ENCODE measurements at places on chromosomes 7 and 10. TPM values are rescaled to one million over a fixed set of nuclear protein-coding genes. Genes with fewer than 3 reads are reported as not detected.

The HACD1 gene
- 23.9 TPM for polyA plus RNA-seq

The ASB15 gene
- polyA plus RNA-seq = not detected

- DNase-seq = no peak
- H3K4me3 ChIP-seq = no peak overlapping the region
- no peaks in the 10 kb centered on the region for H3K36me3 ChIP-seq
- H3K27ac ChIP-seq = no peak overlapping the region
These were observed 176.2 kb upstream of the PLXNA4 start for GRCh38 chr7:132752431-132752830.

The ENTPD1 gene
- polyA plus RNA-seq = 0.02 TPM

GRCh38 chr10:132248455-132249225, 59.1 kb downstream of the STK32C start:
- H3K36me3 ChIP-seq = no peaks in the 10 kb centered on the region
- H3K27me3 ChIP-seq = no peaks in the 10 kb centered on the region
- H3K4me1 ChIP-seq = no peaks in the 10 kb centered on the region
- H3K27ac ChIP-seq = no peak overlapping the region
- peak; percentile 95 for DNase-seq

The VDAC2 gene
- 101 TPM for polyA plus RNA-seq

- no peak overlapping the region for H3K27ac ChIP-seq
- peaks cover 14% of the 10 kb centered on the region for H3K4me1 ChIP-seq
- H3K4me3 ChIP-seq = no peak overlapping the region
- no peaks in the 10 kb centered on the region for H3K27me3 ChIP-seq
- DNase-seq = no peak
- no peaks in the 10 kb centered on the region for H3K36me3 ChIP-seq
These were observed 225.7 kb downstream of the ARHGAP12 start for GRCh38 chr10:31702954-31703353.

DNA sequence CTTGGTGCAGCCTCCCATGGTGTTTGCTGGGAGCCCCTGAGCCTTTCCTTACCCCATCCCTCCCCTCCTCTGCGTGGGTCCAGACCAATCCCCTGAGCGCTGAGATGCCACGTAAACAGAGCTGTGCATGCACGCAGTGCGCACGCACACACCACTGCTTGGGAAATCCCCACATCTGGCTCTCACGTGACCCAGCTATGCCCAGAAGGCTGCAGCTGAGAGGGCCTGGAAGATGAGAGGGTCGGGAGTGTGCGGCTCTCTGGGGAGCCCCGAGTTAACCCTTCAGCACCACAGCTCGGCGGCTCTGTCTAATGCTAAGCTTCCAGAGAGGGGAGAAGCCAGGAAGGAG, 177.2 kb downstream of the SH3PXD2A start:
- H3K4me1 ChIP-seq = no peaks in the 10 kb centered on the region
- no peaks in the 10 kb centered on the region for H3K36me3 ChIP-seq
- no peak overlapping the region for H3K4me3 ChIP-seq
- peak; percentile 94 for DNase-seq

The ZNF735 gene
- polyA plus RNA-seq = not detected

DNA sequence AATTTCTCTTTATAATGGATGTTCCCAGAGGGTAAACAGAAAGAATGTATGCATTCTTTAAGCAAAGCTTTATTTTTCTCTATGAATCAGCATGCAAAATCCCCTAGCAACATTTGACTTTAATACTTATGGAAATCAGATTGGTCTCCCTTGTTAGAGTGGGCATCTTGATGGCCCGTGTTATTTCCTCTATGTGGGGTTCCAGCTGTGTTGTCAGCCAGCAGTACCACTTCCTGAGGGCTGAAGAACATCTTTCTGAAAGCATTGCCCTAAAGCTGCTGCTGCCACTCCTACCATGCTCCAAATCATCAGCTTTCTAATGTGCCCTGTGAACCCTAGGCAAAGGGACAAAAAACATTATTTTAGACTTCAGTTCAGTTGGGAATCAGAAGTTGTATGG, 70.4 kb upstream of the HECTD2 start:
- H3K27me3 ChIP-seq = no peaks in the 10 kb centered on the region
- H3K27ac ChIP-seq = no peak overlapping the region
- H3K36me3 ChIP-seq = no peaks in the 10 kb centered on the region
- peaks cover 8% of the 10 kb centered on the region for H3K4me1 ChIP-seq

The RBP3 gene
- polyA plus RNA-seq = not detected

DNA sequence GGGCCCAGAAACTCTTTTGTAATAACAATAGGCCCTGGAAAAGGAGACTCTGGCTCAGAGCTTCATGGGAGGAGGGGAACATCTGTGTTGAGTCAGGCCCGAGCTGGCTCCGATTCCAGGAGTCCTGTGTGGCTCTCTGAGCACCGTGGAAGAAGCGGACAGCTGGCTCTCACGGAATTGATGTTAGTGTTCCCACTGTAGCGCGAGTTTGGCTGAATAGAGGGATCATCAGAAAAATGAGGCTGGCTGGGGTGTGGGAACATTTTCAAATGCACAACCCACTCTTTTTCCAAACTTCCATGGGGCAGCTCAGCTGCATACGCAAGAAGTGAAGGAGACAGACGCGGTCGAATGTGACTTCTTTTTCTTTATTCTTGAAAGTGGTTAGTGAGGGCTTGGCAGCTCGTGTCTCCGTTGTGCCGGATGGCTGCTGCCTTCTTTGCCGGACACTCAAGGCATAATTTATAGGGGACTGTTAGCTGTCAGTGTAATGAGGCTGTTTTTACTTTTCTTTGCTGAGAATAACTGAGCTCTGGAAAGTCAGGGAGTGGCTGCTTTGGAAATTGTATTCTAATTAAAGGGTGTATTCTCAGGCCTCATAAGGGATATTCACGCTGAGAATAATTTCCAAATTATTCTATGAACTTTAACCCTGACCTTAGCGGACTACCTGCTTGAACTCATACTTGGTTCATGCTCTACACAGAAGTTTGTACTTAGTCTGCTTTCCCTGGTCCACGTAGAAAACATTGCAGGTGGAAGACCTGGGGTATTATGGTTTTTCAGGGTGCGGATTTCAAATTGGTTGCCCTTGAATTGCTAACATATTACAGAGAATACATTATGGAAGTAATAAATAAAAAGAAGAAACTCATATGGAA, 23.1 kb downstream of the MDFIC start:
- H3K27me3 ChIP-seq = 0 out of 2 replicates have a peak, but pooled peaks cover 6% of the 10 kb centered on the region
- no peaks in the 10 kb centered on the region for H3K36me3 ChIP-seq
- H3K4me1 ChIP-seq = no peaks in the 10 kb centered on the region
- H3K4me3 ChIP-seq = no peak overlapping the region

- no peaks in the 10 kb centered on the region for H3K4me1 ChIP-seq
- no peaks in the 10 kb centered on the region for H3K27me3 ChIP-seq
- H3K36me3 ChIP-seq = no peaks in the 10 kb centered on the region
- H3K4me3 ChIP-seq = no peak overlapping the region
- no peak for DNase-seq
- H3K27ac ChIP-seq = no peak overlapping the region
These were observed 103.7 kb upstream of the CTBP2 start for GRCh38 chr10:125264091-125264490.

The GRM3 gene
- polyA plus RNA-seq = not detected

The FKBP9 gene
- 219 TPM for polyA plus RNA-seq

The AP3M1 gene
- 25.8 TPM for polyA plus RNA-seq

The CYP3A5 gene
- polyA plus RNA-seq = 0.31 TPM
